ENCODE measurements at places on chromosomes 5 and 9. TPM values are rescaled to one million over a fixed set of nuclear protein-coding genes. Genes with fewer than 3 reads are reported as not detected.
A peak's percentile ranks its signal among the peaks of the same experiment; 100 is the strongest.

The SPATA31C2 gene
- total RNA-seq, result 0.20 TPM

The UGT3A1 gene
- 1.5 TPM for total RNA-seq

The CDKN2B-AS1 gene
- total RNA-seq, result not detected

DNA sequence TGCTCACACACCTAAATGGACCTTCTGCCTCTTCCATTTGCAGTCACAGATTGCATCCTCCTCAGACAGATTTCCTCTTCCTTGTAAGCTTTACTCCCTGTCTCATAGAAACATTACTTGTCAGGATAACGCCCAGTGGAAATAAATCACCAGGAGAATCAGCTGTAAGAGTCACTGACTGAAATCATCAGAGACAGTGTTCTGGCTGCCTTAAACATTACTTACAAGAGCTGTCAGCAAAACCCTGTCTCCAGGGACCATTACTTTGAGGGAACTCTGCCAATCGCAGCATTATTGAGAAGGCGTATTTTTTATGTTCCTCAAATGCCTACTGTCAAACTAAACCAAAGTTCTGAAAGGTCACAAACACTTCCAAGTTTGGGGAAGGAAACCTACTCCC, 5.9 kb downstream of the DPYSL3 start:
- DNase-seq, result no peak

GRCh38 chr9:120348951-120349429, 231.0 kb downstream of the CDK5RAP2 start:
- peak; percentile 70 for DNase-seq

GRCh38 chr9:95005278-95006143, 279.0 kb downstream of the AOPEP start:
- no peak for DNase-seq

GRCh38 chr5:132666310-132667123, 7.3 kb upstream of the IL4 start:
- no peak for DNase-seq

DNA sequence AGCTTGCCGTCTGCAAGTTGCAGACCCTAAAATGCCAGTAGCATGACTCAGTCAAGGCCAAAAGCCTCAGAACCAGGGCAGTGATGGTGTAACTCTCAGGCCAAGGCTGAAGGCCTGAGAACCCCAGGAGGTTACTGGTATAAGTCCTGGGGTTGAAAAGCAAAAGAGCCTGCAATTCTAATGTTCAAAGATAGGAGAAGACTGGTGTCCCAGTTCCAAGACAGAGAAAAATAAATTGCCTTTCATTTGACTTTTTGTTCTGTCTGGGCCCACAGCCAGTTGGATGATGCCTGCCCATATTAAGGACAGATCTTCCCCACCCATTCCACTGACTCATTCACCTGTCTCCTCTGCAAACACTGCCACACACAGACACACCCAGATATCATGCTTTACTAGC, 673.2 kb downstream of the CDH18 start:
- no peak for DNase-seq

DNA sequence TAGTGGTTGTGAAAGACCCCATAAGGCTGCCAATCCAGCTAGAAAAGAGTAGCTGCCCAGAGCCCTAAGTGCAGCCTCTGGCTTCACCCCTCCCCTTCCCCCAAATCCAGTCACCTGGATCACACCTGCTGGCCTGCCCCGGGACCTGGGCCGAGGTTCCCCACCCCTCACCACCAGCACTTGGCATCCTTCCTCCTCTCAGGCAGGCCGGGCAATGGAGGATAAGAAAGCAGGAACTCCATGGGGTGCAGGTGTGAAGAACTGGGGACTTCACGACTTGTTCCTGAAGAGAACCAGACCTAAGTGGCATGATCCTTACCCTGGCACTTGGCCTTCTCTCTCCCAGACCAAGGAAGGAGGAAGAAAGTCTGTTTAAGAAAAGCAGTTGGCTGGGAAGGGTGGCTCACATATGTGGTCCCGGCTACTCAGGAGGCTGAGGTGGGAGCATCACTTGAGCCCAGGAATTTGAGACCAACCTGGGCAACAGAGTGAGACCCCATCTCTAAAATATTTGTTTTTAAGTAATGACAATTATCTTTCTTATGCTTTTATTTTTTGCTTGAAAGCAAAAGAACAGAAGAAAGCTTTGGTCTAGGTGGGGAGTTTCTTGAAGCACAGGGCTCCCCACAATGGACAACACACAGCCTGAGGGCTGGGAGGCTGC, 131.1 kb downstream of the PAX5 start:
- no peak for DNase-seq

GRCh38 chr5:174532455-174533453, 191.6 kb upstream of the MSX2 start:
- peak; percentile 80 for DNase-seq

- no peak for DNase-seq
Observed at GRCh38 chr5:160744268-160745101, 107.5 kb downstream of the ATP10B start.

DNA sequence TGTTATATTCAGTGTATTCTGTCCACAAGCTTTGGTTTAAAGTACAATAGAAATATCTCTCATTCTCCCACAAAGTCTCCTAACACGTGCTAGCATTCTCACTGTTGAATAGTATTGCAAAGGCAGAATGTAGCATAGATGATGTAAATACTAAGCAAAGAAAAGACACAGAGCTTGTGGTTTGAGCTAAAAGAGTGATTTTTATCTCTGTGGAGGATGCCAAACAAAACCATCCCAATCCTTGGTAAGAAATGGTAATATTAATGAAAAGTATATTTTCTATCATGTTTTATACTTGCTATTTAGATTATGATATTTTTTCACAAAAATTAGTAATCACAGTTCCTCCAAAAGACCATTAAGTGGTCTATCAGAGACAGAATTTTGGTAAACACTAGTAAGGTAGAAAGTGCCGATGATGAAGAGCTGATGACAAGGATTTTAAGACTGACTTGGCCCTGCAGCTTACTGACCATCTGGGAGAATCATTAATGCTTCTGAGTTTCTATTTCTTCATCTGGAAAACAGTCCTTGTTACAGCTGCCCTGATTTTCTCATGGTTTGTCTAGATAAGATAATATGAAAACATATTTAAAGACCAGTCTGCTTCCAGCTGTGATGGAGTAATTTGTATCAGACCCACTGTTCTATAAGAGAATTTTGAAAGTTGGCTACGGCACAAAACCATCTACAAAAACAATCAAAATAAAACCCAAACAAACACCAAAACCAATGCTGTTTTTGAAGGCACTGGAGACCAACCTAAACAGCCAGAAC, 510.2 kb downstream of the SPATA31D1 start:
- DNase-seq, result no peak

- no peak for DNase-seq
Observed at GRCh38 chr9:128909859-128910258, 10.9 kb upstream of the PHYHD1 start.
